ENCODE measurements at places on chromosomes 6 and 20.

DNA sequence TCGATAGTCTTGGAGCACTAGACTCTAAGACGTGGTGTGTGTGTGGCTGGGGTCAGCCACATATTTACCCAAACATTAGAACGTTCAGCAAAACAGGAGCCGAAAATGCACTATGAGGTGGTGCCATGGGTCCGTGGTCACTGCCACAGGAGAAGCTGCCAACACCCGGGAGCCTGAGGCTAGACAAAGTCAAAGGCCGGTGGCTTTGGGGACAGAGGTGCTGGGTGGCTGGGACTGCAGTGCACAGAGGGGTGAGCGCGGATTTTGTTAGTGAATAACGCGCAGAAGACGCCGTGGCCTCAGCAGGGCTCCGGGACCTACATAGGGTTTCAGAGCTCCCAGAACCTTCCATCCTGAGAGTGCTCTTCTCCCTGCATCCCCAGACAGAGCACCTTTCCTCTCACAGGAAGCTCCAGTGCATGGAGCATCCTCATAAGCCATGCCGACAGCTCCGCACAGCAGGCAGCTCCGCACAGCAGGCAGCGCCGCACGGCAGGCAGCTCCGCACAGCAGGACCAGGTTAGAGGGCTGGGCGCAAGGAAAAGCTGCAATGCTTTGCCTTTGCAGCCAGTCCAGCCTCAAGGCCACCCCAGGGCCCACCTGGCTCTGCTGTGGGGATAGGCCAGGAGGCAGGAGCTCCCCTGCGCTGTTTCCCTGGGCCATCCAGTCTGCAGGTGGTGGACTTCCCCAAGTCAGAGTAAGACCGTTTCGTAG lies 304.1 kb downstream of the TAF4 start:
- no peak for DNase-seq

- no peak for DNase-seq
These were observed 117.0 kb upstream of the PMEPA1 start for GRCh38 chr20:57826666-57827287.

- no peak for DNase-seq
These were observed 114.6 kb downstream of the MCHR2 start for GRCh38 chr6:99879431-99879830.

- DNase-seq, result no peak
These were observed 46.2 kb upstream of the EEF1A1 start for GRCh38 chr6:73566954-73567591.
